ENCODE measurements at places on chromosomes 7 and 10. TPM values are rescaled to one million over a fixed set of nuclear protein-coding genes. Genes with fewer than 3 reads are reported as not detected.

DNA sequence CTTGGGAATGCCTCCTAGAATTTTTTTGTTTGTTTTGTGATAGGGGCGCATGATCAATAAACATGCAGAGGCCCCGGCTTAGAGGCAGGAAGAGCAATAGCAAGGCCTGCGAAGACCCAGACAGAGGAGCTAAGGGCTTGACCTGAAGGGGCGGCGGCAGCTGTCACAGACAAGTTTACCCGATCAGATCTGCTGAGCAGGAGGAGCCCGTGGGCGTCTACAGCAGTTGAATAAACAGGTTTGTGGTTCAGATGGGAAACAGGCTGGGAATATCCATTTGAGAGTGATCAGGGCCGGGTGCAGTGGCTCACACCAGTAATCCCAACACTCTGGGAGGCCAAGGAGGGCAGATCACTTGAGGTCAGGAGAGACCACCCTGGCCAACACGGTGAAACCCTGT is 126.0 kb upstream of the CALN1 start:
- no peaks in the 10 kb centered on the region for H3K4me1 ChIP-seq
- no peaks in the 10 kb centered on the region for H3K27me3 ChIP-seq
- no peak overlapping the region for H3K4me3 ChIP-seq
- H3K27ac ChIP-seq = no peak overlapping the region
- peak; percentile 4 for DNase-seq
- no peaks in the 10 kb centered on the region for H3K36me3 ChIP-seq

The C7orf57 gene
- not detected for total RNA-seq

GRCh38 chr7:34160261-34160752 is 255.0 kb downstream of the BMPER start:
- H3K4me3 ChIP-seq = no peak overlapping the region
- H3K27ac ChIP-seq = no peak overlapping the region
- H3K36me3 ChIP-seq = no peaks in the 10 kb centered on the region
- no peak for DNase-seq
- H3K27me3 ChIP-seq = peaks cover 8% of the 10 kb centered on the region

- peaks cover 11% of the 10 kb centered on the region for H3K4me1 ChIP-seq
- no peak overlapping the region for H3K4me3 ChIP-seq
- DNase-seq = no peak
- H3K27me3 ChIP-seq = no peaks in the 10 kb centered on the region
- H3K27ac ChIP-seq = no peak overlapping the region
- peaks cover 39% of the 10 kb centered on the region for H3K36me3 ChIP-seq
Observed at GRCh38 chr10:127012769-127013152, 107.5 kb downstream of the DOCK1 start.

DNA sequence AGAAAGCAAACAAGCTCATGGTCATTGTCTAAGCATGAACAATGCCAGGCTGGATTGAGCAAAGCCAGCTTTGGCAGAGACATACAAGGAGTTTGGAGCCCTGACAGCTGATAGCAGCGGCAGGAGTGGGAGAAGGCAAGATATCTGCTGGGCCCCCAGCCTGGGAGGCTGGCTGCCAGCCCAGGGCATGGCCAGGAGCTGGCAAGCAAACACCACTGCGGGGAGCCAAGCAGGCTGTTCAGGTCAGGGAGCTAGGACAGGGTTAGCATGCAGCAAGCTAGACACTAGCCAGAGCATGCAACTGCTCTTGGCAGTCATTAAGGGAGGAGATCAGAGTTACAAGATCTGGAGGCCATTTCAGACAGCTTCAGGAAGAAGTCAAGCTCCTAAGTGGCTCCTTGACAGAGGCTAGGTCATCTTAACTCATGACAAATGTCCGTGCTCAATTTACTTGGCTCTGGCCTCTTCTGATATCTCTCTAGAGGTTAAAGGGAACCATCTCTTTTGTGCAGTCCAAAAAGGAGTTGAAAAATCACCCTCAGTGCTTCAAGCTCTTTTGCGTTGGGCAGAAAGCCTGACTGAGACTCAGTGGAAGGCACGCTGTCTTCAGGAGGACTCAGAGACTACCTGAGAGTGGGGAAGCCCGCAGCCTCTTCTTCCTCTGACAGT is 436.8 kb upstream of the C7orf33 start:
- H3K36me3 ChIP-seq = no peaks in the 10 kb centered on the region
- H3K27ac ChIP-seq = no peak overlapping the region
- 0 out of 3 replicates have a peak, but pooled peaks cover 4% of the 10 kb centered on the region for H3K27me3 ChIP-seq
- no peaks in the 10 kb centered on the region for H3K4me1 ChIP-seq
- H3K4me3 ChIP-seq = no peak overlapping the region

The UMAD1 gene
- total RNA-seq = 17.6 TPM

DNA sequence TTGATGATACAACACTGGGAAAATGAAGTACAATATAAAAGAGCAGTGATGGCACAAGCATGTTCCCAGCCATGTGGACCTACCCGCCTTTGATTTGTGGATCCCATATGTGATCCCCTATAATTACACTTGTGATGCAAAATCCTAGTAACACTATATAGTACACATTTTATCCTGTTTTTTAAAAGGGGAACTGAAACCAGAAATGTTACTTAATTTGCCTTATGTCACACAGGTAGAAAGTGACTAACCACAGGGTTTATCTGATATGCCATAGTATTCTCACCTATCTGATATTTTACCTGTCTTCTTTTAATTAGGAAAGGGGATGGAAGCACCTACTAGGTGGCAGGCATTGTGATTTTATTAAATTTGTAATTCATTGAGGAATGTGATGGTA is 35.0 kb downstream of the ARMC3 start:
- H3K27ac ChIP-seq = no peak overlapping the region
- no peak overlapping the region for H3K4me3 ChIP-seq
- peaks cover 24% of the 10 kb centered on the region for H3K4me1 ChIP-seq
- DNase-seq = no peak
- H3K27me3 ChIP-seq = no peaks in the 10 kb centered on the region
- no peaks in the 10 kb centered on the region for H3K36me3 ChIP-seq

- H3K27me3 ChIP-seq = no peaks in the 10 kb centered on the region
- no peak for DNase-seq
- H3K36me3 ChIP-seq = peaks cover 12% of the 10 kb centered on the region
- H3K4me1 ChIP-seq = no peaks in the 10 kb centered on the region
- no peak overlapping the region for H3K4me3 ChIP-seq
Observed at GRCh38 chr10:27020243-27020642, 80.1 kb downstream of the ANKRD26 start.

The HABP2 gene
- total RNA-seq = 0.13 TPM

DNA sequence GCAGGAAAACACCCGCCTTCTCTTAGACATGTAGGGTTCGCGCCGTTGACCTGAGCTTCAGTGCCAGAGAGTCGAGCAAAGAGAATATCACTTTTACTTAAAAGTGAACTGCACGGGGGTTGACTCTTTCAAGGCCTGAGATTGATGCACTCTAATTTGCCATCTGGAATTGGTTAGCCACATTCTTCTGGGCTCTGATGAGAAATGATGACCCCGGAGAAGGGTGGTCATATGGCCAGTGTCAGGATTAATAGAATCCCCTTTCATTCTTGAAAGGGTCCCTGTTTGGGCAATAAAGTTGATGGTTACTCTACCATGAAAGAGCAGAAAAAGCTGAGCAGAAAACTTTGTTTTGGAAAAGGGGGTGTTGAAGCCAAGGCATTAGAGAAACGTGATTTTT is 31.2 kb downstream of the GRK5 start:
- peak overlapping the region; percentile 19 for H3K27ac ChIP-seq
- H3K4me1 ChIP-seq = peaks cover 82% of the 10 kb centered on the region
- no peaks in the 10 kb centered on the region for H3K27me3 ChIP-seq
- no peaks in the 10 kb centered on the region for H3K36me3 ChIP-seq

GRCh38 chr7:31448649-31449048 is 65.2 kb upstream of the ITPRID1 start:
- 0 out of 2 replicates have a peak, but pooled peaks cover 1% of the 10 kb centered on the region for H3K27me3 ChIP-seq
- no peak overlapping the region for H3K27ac ChIP-seq
- H3K36me3 ChIP-seq = no peaks in the 10 kb centered on the region
- H3K4me3 ChIP-seq = no peak overlapping the region
- no peaks in the 10 kb centered on the region for H3K4me1 ChIP-seq

DNA sequence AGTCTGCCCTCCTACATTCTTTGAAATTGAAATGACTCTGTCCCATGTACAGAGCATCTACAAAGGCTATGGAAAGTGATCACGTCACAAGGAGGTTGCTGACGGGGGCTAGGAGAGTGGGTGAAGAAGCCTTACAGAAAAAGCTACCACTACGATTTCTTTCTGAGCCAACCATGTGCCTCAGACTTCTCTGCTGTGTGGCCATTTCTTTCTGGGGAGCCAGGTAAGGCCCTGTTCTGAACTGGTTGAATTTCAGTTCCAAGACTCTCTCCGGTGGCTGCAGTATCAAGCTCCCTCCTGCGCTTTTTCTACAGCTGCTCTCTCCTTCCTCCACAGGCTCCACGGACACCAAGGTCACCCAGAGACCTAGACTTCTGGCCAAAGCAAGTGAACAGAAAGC is 112.5 kb upstream of the PRSS1 start:
- no peak overlapping the region for H3K4me3 ChIP-seq
- DNase-seq = no peak
- no peaks in the 10 kb centered on the region for H3K4me1 ChIP-seq

DNA sequence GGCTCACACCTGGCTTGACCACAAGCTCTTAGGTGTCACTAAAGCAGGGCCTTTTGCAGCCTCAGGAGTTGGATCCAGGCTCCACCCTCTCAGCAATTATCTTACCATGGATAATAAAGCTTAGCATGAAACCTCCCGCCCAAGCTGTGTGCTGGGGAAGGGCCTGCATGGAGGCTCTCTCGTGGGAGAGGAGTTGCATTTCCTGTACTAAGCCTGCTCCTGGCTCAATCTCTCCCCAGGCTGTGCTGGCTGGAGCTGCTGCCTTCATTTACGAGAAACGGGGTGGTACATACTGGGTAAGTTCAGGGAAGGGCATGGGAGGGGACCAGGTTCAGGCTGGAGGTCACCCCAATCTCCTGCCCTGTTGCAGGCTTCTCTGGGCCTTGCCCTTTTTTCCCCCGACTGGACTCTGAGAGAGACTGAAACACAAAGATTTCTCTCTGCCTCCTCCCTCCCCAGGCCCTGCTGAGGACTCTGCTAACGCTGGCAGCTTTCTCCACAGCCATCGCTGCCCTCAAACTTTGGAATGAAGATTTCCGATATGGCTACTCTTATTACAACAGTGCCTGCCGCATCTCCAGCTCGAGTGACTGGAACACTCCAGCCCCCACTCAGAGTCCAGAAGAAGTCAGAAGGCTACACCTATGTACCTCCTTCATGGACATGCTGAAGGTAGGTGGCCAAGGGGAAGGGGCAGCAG is 2.7 kb downstream of the TMEM176A start:
- peaks cover 11% of the 10 kb centered on the region for H3K4me1 ChIP-seq
- H3K36me3 ChIP-seq = no peaks in the 10 kb centered on the region
- DNase-seq = no peak
- no peaks in the 10 kb centered on the region for H3K27me3 ChIP-seq

DNA sequence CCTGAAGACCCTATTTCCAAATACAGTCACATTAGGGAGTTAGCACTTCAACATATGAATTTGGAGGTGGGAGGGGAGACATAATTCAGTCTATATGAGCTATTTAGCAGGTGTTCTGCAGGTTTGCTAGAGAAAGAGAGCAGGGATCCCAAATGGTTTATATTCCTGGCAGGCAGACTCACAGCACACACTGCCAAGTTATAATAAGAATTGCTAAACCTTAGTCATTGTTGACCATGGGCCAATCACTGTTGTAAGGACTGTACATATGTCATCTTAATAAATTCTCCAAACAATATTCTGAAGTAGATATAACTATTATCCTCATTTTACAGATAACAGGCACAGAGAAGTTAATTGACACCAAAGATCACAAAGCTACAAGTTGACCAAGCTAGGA is 1.5 kb upstream of the CCDC3 start:
- no peak overlapping the region for H3K4me3 ChIP-seq
- DNase-seq = no peak
- peaks cover 28% of the 10 kb centered on the region for H3K27me3 ChIP-seq
- H3K4me1 ChIP-seq = no peaks in the 10 kb centered on the region
- H3K27ac ChIP-seq = no peak overlapping the region

- peak; percentile 16 for DNase-seq
- H3K27me3 ChIP-seq = no peaks in the 10 kb centered on the region
- no peak overlapping the region for H3K27ac ChIP-seq
- H3K36me3 ChIP-seq = no peaks in the 10 kb centered on the region
- H3K4me1 ChIP-seq = no peaks in the 10 kb centered on the region
- no peak overlapping the region for H3K4me3 ChIP-seq
Observed at GRCh38 chr7:39594988-39595620, 28.3 kb upstream of the RALA start.

The KMT2C gene
- 14.4 TPM for total RNA-seq

DNA sequence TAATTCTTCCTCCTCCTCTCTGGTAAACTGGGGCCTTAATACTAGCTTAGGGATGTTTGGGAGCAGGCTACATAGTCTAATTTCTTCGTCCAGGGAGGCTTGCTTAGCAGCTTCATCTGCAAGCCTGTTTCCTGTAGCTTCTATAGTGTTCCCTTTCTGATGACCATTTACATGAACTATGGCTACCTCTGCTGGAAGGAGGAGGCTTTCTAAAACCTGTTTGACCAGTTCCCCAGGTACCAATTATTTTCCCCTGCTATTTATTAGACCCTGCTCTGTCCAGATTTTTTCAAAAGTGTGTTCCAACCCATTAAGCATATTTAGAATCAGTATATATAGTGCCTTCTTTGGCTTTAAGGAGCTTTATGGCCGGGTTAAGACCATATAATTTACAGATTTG is 38.8 kb upstream of the DNAH11 start:
- no peak overlapping the region for H3K27ac ChIP-seq
- no peak for DNase-seq
- no peak overlapping the region for H3K4me3 ChIP-seq

DNA sequence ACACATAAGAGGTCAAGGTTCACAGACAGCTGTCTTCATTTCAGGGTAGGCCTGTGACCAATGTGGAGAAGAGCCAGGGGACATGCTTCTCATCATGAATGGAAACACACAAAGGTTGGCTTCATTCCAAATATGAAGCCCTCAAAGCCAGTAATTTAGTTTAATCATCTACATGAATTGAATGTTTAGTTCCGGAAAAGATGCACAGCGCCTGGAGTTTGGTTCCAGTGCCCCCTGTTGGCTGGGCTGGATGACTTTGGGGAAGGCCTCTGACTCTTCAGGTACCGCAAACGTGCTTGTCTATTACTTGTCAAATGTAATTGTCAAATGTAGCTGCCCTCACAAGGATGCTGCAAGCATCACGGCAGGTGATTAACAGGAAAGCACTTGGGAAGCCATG is 130.7 kb downstream of the ADRA2A start:
- no peak for DNase-seq
- H3K4me1 ChIP-seq = 0 out of 2 replicates have a peak, but pooled peaks cover 4% of the 10 kb centered on the region
- no peak overlapping the region for H3K4me3 ChIP-seq
- no peak overlapping the region for H3K27ac ChIP-seq

DNA sequence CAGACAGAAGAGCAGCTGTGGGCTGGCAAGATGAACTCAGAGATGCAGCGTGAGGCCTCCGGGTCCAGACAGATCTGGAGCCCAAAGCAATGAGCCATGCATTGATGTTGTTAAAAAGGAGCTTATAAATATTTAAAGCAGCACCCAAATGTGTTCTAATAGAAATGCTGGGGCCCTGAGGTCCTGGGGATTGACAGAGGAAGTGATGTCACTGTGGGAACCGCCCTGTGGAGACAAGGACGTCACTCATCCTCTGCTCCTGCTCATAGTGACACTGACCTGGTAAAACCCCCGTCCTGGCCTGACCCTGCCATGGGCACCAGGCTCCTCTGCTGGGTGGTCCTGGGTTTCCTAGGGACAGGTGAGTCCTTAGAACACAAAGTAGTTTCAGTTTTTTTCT is 197.0 kb upstream of the PRSS58 start:
- DNase-seq = no peak
- H3K27me3 ChIP-seq = 0 out of 2 replicates have a peak, but pooled peaks cover 3% of the 10 kb centered on the region

Data from HepG2 (cell line).